CD4-positive, alpha-beta T cell (primary cell): ENCODE measurements at places on chromosomes 4 and X. TPM values are rescaled to one million over a fixed set of nuclear protein-coding genes. Genes with fewer than 3 reads are reported as not detected.

DNA sequence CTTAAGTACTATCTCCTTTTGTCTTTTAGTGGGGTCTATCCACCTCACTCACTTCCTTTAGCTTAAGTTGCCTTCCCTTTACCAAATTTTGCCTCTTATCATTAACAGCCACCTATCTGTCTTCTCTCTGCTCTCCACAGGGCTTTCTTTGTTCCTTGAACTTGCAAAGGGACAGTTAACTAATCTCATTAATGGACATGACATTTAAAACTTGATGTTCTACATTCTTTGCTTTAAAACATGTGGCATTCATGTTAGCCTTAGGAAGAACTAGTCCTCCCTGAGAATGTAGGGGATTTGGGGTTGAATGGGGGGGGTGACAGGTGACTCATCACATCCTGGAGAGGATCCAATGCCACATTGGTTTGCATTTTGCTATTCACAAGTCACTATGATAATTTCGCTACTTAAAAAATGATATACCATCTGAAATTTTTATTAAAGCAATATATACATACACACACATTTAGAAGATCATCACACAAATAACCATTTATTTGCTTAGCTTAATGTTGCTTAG is 41.0 kb upstream of the DMD start:
- DNase-seq: no peak

DNA sequence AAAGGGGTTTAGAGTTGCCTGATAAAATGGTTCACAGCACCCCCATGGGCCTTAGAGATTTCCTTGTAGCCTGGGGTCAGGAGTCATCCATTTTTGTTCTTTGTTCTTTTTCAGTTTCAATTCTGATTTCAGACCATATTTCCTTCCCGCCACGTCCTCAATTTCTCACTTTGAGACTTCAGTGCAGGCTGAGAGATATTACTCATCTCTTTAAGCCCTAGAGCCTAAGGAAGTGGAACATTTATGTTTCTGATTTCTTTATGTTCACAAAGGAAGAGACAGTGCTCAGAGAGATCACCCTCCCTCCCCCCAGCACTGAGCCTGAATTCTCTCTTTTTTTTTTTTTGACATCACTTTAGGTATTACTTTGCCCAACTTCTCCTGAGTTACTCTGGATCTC is 56.3 kb downstream of the MSN start:
- no peak for DNase-seq

GRCh38 chrX:70087857-70088630 is 25.8 kb downstream of the OTUD6A start:
- DNase-seq: no peak

PLP2 gene
- 128 TPM for total RNA-seq

DCAF12L1 gene
- not detected for total RNA-seq
